ENCODE measurements at places on chromosomes 13 and 19. TPM values are rescaled to one million over a fixed set of nuclear protein-coding genes. Genes with fewer than 3 reads are reported as not detected.

- no peak for DNase-seq
These were observed 7.0 kb downstream of the MOB3A start for GRCh38 chr19:2089001-2089711.

DNA sequence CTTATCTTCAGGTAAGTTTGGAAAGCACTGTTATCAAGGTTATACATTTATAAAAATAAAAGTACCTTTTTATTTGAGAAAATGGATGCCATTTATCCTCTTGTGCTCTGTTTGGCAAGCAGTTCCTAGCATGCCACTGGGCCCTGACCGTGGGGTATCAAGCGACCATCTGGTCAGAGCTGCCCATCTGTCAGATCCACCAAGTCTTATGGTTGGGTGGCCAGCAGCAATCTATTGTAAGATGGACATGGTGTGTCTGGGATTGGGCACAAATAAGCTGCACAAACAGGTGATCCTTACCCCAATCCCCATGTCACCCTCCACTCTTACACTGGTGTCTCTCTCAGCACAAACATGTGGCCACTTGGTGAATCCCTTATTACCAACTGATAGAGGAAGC is 178.5 kb downstream of the DLEU7 start:
- no peak for DNase-seq

DNA sequence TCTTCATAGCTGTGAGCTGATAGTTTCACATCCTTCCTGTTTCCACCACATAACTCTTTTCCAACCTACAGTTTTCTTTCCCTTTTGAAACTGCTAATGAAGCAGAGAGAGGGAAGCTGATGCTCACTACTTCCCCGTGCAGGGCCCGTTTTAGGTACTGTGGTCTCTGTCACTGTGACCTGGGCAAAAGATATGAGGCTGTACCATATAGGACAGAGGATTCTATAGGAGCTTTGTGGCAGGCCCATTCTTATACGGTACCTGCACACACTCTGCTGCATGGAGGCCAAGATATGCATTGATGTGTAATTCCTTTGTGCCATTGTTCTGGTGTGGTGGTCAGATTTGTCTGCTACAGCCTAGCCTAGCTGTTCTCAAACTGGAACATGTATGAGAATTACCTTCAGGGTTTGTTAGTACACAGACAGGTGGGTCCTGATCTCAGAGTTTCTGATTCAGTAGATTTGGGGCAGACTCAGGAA is 577.3 kb downstream of the LMO7 start:
- no peak for DNase-seq

DNA sequence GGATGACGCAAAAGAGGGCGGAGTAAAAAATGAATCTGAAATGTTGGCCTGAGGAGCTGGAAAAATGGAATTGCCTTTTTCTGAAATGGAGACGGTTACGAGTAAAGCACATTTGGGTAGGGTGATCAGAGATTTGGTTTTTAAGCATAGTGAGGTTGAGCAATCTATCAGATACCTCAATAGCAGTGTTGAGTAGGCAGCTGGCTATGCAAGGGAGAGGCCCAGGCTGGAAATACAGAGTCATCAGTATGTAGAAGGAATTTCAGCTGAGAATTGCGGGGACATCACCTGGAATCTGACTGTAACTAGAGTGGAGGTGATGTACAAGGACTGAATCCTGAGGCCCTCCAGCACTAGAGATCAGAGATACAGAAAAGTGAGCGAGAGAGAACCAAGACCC is 224.8 kb downstream of the LMO7 start:
- no peak for DNase-seq

DNA sequence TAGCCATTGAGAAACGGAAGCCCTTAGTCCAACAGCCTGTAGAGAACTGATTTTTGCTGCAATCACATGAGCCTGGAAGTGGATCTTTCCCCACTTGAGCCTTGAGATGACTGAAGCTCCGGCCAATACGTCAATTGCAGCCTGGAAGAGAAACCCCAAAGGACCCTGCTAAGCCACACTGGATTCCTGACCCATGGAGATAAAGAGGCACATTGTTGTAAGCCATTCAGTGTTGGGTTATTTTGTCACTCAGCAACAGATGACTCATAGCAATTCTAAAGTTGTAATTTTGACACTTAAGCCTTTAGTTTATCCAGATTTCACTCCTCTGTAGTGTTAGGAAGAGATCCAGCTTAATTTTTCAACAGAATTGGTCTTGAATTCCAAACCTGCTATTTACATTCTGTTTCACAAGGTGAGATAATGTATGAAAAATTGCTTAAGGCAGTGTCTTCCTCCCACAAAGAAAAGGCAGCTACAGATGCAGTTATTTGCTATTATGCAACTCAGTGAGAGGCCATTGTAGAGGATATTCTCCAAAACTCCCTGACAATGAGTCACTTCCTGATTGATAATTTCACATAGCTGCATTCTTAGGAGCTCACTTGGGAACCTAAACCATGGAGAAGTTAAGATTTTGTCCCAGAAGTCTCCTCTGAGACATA is 59.4 kb upstream of the TSHZ3 start:
- DNase-seq: peak; percentile 65

GRCh38 chr13:72221276-72221962 is 354.4 kb upstream of the DACH1 start:
- no peak for DNase-seq

GRCh38 chr19:10501971-10502523 is 1.1 kb downstream of the KEAP1 start:
- no peak for DNase-seq

DNA sequence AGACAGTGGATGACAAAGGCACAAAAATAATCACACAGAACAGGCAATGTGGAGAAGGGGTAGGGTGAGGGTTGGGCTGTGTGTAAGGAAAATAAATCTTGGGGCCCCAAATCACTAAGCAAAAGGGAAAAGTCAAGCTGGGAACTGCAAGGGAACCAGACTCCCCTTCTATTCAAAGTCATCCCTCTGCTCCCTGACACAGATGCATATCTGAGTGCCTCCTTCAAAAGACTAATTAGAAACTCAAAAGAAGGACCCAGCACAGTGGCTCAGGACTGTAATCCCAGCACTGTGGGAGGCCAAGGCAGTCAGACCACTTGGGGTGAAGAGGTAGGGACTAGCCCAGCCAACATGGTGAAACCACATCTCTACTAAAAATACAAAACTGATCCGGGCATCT is 18.3 kb downstream of the ZNF611 start:
- DNase-seq: no peak

DNA sequence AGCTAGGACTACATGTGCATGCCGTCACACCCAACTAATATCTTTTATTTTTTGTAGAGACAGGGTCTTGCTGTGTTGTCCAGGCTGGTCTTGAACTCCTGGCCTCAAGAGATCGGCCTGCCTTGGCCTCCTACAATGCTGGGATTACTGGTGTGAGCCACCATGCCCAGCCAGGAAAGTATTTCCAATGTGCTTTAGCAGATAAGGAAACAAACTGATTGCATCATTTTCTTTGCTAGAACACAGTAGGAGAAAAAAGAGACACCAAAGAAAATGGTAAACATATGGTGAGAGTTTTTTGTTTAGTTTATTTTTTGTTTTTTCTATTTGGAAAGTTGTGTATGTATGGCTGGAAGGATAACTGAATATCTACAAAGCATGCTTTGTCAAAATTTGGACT is 46.9 kb upstream of the AKAP11 start:
- no peak for DNase-seq

DNA sequence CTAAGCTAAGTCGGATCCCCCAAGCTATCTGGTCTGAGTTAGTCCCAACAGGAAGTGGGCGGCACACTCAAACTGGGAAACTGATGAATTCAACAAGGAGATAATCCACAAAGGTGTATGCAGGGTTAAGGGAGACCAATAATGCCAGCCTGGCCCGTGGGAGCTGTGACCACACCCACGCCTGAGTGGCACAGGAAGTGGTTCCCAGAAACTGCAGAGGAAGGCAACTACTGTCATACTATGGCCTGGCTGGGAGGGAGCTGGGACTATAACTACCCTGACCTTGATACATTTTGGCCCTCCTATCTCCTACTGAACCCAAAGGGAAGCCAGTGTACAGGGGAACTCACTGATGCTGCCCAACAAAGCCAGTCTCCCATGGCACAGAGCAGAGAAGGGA is 85.5 kb upstream of the TDRD3 start:
- DNase-seq: no peak

DNA sequence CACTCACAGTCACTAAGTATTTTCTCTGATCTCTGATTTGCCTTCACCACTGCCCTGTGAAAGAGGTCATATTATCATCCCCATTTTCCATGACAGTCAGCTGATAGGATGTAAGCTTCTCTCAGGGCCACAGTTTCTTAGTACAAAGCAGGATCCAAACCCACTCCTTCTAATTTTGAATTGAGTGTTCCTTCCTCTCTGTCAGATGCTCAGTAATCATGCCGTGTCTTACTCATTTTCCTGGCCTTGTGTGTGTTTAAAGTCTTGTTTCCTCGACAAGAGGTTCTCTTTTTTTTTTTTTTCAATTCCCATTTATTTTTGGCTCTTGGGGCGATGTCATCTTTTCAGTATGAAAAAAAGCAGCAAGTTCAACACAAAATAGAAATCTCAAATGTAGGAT is 72.3 kb downstream of the NAA16 start:
- no peak for DNase-seq

DNA sequence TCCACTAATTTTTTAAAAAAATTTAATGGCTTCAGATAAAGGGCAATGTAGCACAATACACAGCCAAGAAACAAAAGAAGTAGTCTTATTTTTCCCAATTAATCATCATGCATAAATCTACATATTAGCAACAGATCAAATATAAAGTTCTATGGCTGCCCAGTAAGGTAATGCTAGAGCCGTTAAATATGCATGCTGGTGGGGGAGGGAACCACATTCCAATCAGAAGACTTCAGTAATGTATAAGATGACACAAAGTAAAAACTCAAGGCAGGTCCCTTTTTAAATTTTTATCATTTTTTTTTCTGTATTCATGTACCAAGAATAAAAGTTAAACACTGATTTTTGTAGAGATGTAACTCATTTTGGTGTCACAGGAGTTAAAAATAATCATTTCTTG is 62.0 kb downstream of the MPHOSPH8 start:
- no peak for DNase-seq

GRCh38 chr19:34468409-34468808 is 13.1 kb upstream of the WTIP start:
- DNase-seq: no peak

- DNase-seq: no peak
These were observed 8.9 kb upstream of the MAB21L1 start for GRCh38 chr13:35485424-35485823.

Gene APOC1
- 17.6 TPM for polyA plus RNA-seq

Gene CERS1
- polyA plus RNA-seq: 29.1 TPM

Gene GZMM
- not detected for polyA plus RNA-seq

Gene RNF225
- 0.17 TPM for polyA plus RNA-seq

Gene LGALS4
- polyA plus RNA-seq: 2.6 TPM

Gene ZSCAN18
- 58.2 TPM for polyA plus RNA-seq

Gene MARK4
- 29.7 TPM for polyA plus RNA-seq

Gene C1QTNF9
- polyA plus RNA-seq: 4.6 TPM

Gene MIR17HG
- polyA plus RNA-seq: 4.5 TPM

Gene PSG3
- polyA plus RNA-seq: not detected

Gene ZNF814
- polyA plus RNA-seq: 25.3 TPM

Gene S1PR4
- polyA plus RNA-seq: 0.45 TPM
